Right hindlimb (tissue), 1 donor: ENCODE measurements at places on chromosomes 12 and 14.

- no peak for DNase-seq
Measured at GRCh38 chr12:109961612-109962011, 34.6 kb downstream of the GIT2 start.

DNA sequence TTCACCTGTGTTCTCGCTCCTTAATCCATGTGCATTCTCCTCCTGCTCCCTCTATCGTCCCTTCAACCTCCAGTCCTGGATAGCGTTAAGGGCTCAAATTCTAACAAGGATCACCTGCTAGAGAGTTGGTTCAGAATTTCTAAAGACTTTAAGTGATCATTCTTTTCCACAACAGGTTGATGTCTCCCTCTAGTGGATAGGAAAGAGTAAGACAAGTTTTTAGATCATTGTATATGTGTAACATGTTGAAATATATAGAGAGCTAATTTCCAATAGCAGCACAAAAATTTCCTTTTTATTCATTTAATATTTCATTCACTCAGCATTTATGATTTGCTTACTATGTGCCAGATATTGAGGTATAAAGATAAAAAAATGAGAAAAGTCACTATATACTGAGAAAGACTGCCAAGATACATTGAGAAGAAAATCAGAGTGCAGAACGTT is 9.3 kb upstream of the ESR2 start:
- no peak for DNase-seq

DNA sequence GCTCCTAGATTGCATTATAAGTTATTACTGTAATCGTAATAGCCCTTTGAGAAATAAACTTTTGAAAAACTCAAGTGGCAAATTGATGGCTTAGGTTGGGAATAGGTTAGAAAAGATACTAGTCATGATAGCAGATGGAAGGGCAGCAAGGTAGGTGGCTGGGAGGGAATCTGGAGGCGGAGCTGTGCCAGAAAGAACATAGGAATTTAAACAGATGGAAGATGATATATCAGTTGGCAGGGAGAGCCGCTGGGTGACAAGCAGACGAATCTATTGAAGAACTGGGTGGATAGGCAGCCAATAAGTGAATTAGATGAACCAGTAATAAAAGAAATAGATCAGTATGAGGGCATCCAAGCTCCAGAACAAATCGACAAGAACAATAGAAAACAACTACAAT is 142.1 kb downstream of the CNTN1 start:
- DNase-seq: no peak

DNA sequence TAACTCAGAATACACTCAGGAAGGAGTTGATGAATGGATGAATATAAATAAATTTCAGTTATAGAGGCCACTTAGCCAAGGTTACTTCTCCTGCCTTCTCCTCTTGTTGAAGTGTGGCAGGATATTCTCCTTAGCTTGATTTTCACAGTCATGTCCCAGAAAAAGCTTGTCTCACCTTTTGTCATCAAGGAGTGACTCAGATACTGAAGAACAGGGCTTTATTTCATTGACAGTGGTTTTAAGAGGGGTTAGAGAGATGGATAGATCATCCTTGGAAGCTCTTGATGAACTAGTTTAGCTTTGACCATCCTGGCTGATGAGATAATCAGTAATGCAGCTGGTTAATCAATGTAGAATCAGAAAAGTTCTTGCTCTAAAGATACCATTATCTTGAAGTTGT is 35.0 kb upstream of the CFAP54 start:
- DNase-seq: no peak

GRCh38 chr12:25051171-25051570 is 102.3 kb upstream of the BCAT1 start:
- no peak for DNase-seq

DNA sequence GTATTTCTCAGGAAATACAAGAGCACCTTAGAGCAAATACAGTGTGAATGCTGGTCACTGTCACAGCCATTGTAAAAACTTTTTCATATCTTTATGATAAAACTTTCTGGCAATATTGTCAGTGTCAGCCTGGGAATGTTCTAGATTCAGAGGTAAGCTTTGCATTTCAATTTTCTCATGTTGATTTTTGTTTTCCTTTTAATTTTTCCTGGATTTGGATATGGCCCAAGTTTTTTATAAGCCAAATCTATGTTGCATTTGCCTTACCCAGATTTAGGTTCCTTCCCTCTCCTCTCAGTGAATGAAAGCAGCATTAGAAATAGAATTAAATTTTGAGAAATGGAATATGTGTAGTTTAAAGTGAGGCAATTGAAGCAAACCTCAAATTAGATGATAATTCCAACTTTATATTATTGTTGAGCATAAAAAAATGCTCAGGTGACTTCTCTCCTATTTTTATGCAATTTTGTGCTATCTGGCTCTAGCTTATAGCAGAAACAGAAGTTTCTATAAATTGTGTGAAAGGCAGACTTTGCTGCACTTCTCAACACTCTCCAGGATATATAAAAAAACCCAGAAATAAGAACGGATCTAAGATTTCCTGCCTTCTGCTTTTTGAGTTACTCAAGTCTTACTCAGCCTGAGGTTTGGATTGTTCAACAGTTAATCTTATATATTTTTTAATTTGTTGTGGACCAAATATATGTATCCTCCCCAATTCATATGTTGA is 368.2 kb upstream of the PRICKLE1 start:
- DNase-seq: no peak

DNA sequence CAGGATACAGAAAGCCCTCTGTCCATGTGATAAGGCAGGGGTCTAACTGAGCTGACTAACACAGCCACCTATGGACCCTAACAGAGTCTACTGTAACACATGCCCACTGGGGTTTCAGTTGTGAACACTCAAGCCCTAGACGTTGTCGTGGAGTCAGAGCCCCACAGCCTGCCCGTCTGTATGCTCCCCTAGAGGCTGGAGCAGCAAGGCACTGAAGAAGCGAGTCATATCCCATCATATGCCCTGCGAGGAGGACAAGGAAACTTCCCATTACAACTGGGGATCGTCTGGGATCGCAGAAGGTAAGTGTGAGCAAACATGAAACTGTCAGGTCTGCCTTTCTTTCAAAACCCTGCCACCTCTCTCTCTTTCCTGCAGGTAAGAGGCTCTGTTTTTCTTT is 138.1 kb downstream of the GPR65 start:
- no peak for DNase-seq

- no peak for DNase-seq
Measured at GRCh38 chr14:24256960-24257359, 6.0 kb downstream of the TGM1 start.

DNA sequence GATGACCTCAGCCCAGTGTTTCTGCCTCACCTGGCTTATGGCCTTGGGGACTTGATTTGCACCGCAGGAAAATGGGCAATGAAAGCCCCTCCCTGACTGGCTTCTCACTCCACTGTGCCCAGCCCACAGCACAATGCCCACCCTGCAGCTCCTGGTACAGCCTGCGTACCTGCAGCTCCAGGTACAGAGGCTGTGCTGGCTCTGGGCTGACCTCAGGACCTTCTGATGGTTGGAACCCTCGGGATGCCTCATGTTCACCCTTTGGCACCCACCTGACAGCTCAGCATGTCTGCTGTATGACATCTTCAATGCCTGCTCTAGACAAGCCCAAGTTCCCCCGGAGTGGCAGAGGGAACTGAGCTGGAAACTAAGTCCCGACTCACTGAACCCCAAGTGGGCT is 87.1 kb downstream of the ALG10 start:
- DNase-seq: no peak

DNA sequence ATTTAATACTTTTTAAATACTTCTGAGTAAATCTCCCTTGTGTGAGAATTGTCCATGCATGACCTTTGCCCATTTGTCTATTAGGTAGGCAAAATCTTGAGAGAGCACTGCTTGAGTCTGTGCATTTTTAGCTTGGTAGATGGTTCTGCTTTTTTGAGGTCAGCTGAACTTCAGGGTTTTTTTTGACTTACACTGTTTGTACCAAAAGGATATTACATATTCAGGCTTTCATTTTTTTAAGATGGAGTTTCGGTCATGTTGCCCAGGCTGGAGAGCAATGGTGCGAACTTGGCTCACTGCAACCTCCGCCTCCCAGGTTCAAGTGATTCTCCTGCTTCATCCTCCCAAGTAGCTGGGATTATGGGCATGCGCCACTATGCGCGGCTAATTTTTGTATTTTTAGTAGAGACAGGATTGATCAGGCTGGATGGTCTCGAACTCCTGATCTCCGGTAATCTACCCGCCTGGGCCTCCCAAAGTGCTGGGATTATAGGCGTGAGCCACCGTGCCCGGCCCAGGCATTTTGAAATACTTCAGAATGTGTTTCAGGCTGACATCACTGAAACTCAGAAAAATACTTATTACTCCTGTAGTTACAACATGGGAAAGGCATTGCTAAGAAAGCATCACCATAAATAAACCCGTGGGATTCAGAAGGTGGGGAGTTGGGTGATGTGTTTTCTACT is 11.1 kb downstream of the RASSF3 start:
- no peak for DNase-seq

DNA sequence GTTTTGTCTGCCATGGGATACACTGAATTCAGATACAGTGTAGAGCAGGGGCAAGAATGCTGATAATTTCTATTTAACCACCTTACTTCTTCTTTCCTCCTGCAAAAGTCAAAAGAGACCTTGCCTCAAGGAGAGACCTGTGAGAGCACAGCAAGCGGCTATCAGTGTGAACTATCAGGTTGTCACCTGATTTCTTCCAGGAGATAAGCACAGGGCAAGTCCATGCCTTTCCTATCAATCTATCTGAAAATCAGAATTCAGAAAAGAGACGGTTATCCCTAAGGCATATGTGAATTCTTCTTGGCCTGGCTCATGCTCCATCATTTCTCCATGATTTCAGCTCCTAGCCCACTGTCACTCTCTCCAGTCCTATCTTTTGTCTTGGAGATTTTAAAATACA is 128.9 kb upstream of the CCND2 start:
- DNase-seq: no peak

- no peak for DNase-seq
Measured at GRCh38 chr14:22112004-22112403, 438.4 kb upstream of the OR4E1 start.

GRCh38 chr12:26786865-26787514 is 46.0 kb downstream of the ITPR2 start:
- no peak for DNase-seq

DNA sequence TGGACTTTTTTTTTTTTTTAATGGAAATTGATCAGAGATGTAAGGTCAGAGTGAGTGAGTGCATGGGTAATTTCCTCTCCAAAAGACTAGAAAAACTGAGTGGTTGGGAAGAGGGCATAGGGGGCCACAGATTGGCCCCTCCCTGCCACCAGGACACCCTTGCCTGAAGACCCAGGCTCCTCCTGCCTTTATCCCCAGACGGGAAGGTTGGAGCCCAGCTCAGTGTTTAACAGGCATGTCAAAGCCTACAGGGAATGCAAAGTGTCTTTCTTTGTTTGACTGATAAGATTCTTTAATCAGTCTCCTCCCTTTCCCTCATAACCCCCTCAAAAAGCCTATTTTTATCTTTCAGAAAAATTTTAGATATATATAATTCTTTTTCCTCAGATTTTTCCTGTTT is 50.3 kb downstream of the IRAK3 start:
- DNase-seq: no peak

DNA sequence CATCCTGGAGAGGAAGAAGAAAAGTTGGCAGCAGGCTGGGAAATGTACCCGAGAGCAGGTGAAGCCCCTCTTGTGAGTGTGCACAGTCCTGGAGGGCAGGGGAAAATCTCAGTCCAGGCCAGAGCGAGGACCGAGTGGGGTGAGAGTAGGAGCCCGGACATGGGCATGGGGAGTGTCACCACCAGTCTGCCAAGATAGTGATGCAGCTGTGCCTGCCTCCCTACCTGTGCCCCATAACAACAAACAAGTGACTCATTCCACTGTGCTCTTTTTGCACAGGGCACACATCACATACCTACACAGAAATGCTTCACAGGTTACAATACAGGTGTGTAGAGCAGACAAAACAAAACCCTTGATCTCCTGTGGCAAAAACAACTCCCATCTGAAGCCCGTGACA is 205.9 kb upstream of the PELI2 start:
- no peak for DNase-seq

DNA sequence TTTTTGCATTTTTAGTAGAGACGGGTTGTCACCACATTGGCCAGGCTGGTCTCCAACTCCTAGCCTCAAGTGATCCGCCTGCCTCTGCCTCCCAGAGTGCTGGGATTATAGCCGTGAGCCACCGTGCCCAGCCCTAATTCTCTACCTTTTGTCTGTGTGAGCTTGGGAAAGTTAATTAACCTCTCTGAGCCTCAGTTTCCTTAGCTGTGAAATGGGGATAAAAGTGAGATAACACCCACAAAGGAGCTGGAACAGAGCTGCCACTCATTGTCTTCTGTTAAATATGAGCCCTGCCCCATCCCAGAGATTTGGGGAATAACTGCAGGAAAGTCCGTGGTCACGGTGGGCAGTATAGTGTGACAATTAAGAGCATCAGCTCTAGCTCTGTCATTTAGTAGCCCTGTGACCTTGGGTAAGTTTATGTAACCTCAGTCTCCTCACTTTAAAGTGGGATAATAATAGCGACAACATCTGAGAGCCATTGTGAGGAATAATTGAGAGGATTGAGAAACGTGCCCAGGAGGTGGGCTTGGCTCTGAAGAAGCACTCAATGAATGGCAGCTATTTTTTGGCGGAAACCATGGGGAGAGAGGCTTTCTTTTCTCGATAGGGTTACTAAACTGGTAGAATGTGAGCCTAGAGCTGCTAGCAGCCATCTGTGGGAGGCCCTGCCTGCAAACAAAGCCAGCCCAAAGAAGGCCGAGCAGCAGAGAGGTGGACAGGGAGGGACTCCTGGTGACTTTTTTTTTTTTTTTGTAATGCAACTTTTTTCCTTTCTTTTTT is 60.8 kb upstream of the MED13L start:
- DNase-seq: no peak

GRCh38 chr14:21912367-21912766 is 238.7 kb upstream of the OR4E1 start:
- DNase-seq: no peak
